ENCODE measurements at places on chromosomes 7 and 10.
A peak's percentile ranks its signal among the peaks of the same experiment; 100 is the strongest.

GRCh38 chr10:129879655-129880054 lies 84.4 kb downstream of the EBF3 start:
- DNase-seq: no peak

DNA sequence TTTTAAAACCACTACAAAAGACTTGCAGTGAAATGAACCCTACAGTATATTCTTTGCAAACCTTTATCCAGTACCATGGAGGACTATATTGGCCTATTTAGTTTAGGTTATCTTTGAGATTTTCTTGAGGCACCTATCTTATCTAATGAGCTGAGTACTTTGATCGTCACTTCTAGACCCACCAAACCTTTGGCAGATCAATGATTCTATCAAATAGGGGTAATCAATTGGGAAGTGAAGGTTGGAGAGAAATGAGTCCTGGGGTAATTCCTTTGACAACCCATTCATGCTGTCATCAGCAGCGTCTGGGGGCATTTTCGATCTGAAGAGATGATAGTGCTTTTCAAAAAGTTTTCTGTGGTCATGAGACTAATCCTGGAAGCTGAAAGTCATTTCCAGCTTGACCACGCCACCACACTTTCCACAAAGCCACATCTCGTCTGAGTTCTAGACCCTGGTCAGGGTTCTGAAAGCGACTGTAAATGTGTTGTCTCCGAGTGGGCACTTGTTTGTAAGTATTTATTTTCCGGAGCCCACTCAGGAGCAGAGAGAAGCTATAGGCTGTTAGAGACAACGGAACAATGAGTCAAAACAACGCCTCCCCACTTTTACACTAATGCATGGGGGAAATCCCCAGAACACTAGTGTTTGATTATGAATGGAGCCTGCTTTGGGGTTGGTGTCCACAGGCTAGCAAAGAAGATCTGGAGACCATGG lies 4.8 kb downstream of the EGR2 start:
- no peak for DNase-seq

- DNase-seq: no peak
Measured at GRCh38 chr7:26560526-26561256, 269.0 kb downstream of the SNX10 start.

DNA sequence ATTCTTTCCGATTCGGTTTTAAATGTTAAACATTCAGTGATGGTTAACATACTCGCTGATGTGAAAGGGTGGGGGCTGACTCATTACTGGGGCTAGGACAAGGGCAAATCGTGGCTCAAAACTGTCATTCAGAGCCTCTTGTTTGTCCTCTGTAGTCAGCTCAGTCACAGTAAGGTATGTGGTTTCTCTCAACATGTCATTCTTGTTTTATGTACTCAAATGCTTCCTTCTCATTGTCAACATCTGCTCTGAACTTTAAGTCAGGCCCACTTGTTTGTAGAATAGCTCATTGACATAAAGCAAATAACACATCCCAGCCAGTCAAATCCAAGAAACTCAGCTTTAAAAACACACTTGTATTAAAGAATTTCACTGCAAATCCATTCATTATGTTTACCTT lies 7.3 kb downstream of the SLC16A9 start:
- DNase-seq: no peak

DNA sequence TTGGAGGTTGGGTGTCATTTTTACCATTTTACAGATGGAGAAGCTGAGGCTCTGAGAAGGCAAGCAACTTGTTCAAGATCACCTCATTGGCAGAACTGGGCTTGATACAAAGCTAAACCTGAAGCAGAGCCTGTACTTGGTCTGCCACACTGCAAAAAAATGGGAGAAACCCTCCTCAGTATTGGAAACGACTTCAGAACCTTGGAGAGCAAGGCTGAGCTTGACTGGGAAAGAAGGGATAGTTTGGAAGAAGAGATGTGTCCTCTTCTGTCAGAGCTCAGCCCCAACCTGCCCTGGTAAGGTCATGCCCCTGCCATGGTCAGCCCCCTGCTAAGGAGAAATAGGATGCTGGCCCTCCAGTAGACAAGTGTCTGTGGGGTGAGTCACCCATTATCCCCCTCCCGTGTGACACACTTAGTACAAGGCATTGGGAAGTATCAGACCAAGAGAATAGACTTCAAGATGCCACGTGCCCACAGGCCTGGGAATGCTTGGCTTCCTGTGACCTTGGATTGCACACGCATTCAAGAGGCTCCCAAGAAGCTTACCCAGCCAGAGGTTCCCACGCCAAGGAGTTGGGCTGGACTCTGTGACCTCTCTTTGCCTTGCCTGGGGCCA lies 56.2 kb upstream of the SMNDC1 start:
- peak; percentile 87 for DNase-seq

- DNase-seq: no peak
Measured at GRCh38 chr10:86325158-86325557, 41.4 kb downstream of the GRID1 start.

GRCh38 chr10:71216751-71217265 lies 4.4 kb downstream of the UNC5B start:
- DNase-seq: no peak

DNA sequence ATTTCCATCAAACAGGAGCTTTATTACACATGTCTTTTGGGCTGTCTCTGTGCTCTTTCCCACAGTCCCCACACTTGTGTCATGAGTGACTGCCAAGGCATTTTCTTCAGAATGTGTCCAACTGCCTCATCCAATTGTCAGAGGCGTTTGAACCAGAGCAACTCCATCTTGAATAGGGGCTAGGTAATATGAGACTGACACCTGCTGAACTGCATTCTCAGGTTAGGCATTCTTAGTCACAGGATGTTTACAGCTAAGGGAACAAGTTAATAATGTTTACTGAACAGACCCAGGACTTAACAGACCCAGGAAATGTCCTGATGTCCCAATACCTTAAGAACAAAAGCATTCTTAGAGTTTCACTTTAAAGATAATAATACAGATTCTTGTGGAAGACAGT lies 595.5 kb downstream of the REEP3 start:
- DNase-seq: no peak

GRCh38 chr10:133318494-133319127 lies 9.9 kb downstream of the ZNF511 start:
- DNase-seq: peak; percentile 52

Measured in kidney capillary endothelial cell (primary cell).